NCI-H510A (cell line): ENCODE measurements at places on chromosomes 7 and 10.

GRCh38 chr10:46298477-46299285, 11.9 kb downstream of the ANTXRL start:
- DNase-seq = no peak

GRCh38 chr7:46208635-46209525, 287.8 kb upstream of the IGFBP3 start:
- no peak for DNase-seq

- DNase-seq = no peak
These were observed 1.0 kb downstream of the ACSL5 start for GRCh38 chr10:112374724-112375541.

DNA sequence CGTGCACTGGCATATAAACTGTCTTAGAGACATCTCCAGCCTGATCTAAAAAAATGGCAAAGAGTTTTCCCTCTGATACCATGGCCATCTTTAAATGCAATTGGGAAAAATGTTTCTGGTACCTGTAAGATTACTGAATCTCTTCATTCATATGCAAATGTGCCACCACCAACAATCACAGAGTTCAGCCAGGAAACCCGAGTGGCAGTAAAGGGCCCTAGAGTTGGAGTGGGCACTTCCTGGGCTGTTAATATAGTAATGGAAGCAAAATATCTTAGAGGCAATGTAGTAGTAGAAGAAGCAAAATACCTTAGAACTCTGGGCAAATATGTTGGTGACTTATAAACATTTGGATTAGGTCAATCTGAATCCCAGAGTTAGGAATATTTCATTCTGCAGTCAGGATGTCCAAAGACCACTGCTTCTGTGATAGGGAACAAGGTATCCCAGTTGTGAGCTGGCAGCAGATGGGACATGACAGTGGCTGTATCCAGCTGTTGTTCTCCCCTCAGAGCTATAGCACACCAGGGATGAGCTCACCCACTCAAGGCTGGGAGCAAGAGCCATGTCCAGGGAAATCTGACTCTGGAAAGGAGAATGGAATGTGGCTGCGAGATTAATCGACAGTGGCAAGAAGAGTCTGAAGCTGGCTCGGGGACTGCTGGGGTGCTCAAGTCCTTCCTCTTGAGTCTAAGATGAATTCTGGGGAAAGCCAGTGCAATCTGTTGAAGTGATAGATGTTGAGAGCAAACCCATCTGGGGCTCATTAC, 332.1 kb downstream of the PHTF2 start:
- DNase-seq = peak; percentile 21

- no peak for DNase-seq
These were observed 64.4 kb upstream of the LEP start for GRCh38 chr7:128176696-128177095.

DNA sequence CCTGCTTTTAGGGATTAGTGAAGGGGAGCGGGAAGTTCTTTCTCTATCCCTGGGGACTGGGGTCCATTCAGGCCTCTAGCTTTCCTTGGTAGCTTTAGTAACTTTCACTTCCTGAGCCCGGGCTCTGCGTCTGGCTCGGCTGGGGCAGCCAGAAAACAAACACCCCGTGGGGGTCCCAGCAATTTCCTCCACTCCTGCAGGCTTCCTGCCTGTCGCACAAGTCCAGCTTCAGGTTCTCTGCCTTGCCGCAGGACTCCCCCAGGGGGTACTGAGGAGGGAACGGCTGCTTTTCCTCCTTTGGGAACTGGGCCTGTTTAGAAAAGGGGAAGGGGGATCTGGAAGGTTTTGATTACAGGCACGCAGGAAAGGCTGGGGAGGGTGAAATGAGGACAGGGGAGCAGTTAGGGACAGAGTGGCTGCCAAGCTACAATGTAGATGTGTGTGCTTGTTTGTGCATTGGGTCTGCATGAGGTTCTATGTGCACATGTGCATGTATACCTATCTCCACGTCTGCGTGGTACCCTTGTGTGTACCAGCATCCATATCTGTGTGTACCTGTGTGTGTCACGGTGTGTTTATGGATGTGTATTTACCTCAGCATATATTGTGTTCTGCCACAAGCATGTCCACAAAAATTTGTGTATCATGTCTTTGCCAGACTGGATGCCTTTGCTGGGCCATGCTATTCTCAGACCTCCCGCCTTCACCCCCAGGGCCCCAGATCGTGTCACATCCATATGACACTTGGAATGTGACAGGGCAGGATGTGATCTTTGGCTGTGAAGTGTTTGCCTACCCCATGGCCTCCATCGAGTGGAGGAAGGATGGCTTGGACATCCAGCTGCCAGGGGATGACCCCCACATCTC, 2.0 kb downstream of the KAZALD1 start:
- no peak for DNase-seq

GRCh38 chr7:115728518-115728917, 302.0 kb downstream of the TFEC start:
- DNase-seq = no peak

DNA sequence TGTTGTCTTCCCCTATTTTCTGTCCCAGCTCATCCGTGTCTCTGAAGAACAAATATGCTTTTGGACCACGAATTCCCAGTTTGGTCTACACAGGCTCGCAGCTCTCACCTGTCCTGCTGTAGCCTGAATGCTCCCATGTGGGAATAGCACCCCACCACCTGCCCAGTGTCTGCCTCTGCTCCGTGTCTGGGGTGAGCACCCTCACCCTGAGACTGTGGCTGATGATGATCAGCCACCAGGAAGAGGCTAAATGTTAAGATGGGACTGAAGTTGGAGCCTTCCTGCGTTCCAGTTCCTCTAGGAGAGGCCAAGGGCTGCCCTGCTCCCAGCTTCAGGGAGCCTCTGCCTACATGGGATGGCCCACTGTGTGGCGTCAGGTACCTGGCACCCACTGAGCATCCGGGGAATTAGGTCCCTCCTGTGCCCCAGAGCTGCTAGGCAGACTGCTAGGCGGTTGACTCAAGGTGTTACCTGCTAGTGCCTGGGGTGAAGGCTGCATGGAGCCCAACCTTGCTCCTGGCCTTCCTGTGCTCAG, 3.7 kb downstream of the PGAM2 start:
- DNase-seq = no peak

DNA sequence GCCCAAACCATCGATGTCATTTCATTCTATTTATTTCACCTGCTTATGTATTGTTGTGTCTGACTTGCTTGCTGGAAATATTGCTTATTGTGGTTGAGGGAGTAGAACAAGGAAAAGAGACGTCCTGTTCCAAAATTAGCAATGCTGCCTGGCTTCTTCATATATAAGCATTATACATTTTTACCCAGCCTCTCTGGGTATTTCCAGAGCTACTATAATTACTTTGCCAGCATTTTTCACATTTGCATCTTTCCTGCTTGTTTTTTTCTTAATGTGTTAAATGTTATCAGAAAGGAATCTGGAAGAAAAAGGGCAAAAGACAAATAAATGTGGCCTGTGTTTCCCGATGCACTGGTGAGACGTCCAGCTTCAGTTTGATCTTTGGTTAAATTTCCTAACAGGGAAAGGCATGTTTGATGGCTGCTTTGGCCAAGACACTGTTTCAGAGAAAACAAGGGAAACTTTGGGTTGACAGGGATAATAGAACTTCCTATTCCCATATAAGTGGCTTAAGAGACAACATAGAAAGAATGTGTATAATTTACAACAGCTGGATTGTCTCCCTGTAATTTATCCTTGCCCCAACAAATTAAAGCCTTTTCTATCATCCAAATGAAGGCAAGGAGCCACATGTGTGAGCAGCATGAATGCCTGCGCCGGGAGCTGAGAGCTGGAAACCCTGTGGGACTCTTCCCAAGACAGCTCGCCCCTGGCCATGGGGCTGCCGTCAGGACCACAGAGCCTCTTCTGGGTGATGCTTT, 671.1 kb upstream of the CELF2 start:
- DNase-seq = no peak

- no peak for DNase-seq
These were observed 79.3 kb downstream of the FZD1 start for GRCh38 chr7:91343420-91343960.
